Ureter (tissue), 1 donor: ENCODE measurements at places on chromosomes 16 and 17.

GRCh38 chr17:42026857-42027589 is 7.1 kb downstream of the NKIRAS2 start:
- DNase-seq: no peak

GRCh38 chr17:40909755-40910154 is 24.7 kb upstream of the KRT20 start:
- no peak for DNase-seq

DNA sequence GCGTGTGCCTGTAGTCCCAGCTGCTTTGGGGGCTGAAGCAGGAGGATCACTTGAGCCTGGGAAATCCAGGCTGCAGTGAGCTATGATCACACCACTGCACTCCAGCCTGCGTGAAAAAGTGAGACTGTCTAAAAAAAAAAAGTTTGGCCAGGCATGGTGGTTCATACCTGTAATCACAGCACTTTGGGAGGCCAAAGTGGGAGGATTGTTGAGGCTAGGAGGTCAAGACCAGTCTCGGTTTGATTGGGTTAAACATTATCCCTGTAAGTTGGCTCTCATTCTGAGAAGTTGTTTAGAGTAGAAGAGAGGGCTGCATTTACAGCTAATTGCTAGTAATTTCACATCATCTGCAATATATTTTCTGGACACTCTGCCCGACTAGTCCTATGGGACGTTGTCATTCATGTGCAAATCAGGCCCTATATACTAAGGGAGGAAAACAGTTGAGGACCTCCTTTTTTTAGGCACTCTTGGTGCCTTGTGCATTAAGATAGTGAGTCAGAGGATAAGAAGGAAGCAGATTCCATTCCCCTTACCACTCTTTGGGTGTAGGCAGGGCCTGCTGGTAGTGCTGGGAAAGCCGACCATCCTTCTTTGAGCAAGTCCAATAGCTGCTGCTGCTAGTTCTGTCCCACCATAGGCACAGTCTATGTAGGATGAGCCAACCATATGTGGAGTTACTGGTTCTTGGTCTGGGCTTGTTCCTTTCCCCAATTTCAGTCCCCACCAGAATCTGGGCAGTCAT is 18.7 kb downstream of the HMOX2 start:
- DNase-seq: no peak

DNA sequence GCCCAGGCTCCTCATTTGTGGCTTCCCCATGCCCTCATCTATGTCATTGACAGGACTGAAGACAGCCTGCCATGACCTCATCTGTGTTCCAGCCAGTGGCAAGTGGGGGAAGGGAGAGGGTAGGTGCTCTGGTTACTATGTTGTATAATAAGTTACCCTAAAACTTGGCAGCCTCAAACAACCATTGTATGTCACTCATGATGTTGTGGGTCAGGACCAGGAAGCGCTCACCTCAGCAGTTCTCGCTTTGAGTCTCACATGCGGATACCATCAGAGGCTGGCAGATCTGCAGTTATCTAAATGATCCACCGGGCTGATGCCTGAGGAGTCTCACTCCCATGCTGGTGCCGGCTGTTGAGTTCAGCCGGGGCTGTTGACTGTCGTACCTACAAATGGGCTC is 89.0 kb upstream of the TMEM97 start:
- DNase-seq: no peak

- DNase-seq: no peak
These were observed 9.7 kb upstream of the ANKS4B start for GRCh38 chr16:21223787-21224186.

DNA sequence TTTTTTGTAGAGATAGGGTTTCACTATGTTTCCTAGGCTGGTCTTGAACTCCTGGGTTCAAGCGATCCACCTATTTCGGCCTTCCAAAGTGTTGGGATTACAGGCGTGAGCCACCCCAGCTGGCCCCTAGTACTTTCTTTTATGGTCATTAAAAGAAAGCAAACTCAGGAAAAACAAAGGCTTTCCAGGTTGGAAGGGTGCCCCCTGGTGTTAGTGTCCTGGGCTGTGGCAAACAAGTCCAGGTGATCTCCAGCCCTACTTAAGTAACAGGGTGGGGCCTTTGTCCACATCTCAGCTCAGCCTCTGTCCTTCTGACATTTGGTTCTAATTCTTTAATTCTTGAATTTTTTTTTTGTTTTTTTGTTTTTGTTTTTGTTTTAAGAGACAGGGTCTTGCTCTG is 6.9 kb downstream of the IGFBP4 start:
- DNase-seq: no peak

DNA sequence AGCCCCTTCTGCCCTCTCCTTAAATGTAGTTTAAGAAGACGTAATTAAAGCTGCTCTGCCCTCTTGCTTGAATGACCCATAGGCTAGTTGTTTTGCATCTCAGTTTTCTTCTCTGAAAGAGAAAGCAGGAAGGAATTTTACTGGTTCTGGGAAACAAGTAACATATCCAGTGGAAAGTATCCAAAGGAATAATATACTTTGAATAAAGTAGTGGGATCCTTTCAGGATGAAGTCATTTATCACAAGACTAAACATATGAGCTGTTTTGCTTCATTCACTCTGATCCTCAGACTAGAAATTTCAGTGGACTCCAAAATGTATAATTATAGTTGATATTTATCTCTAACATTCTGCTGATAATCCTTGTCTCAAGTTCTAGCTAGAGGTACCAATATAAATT is 1297.6 kb upstream of the GOT2 start:
- no peak for DNase-seq

DNA sequence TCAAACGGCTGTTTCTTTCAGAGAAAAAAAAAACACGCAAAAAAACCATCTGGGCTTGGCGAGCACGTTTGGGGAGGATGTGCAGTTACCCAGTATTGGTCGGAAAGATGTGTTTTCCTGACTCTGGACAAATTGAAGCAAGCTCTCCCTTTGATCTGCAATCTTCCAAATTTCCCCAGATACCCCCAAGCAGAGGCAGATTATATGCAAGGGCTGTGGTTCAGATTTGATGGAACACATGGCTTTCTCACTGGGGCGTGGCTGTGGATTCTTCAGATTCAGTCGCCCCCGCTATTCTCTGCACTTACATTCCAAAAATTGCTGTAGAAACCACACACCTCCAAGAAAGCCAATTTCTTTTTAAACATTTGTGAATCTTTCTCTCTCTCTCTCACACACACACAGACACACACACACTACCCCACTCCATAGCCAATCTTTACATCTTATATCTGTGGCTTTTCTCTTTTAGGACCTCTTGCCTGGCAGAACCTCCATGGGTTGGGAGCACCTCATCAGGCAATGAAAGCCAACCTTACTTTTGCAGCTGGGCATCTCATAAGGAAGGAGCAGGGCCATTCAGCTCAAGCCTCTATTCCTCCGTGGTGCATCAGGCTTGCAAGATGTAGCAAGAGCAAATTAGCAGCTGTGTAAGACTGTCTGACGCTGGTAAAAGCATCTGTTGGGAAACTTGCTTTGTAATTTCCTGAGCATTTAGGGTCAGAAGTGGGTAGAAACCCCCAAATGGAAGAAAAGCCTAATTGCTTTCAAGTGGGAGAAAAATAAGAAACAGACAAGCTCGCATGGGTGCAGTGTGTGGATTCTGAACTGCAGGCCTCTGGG is 103.9 kb upstream of the FAM20A start:
- DNase-seq: no peak

- no peak for DNase-seq
These were observed 80.1 kb downstream of the CLEC16A start for GRCh38 chr16:11024333-11025053.

DNA sequence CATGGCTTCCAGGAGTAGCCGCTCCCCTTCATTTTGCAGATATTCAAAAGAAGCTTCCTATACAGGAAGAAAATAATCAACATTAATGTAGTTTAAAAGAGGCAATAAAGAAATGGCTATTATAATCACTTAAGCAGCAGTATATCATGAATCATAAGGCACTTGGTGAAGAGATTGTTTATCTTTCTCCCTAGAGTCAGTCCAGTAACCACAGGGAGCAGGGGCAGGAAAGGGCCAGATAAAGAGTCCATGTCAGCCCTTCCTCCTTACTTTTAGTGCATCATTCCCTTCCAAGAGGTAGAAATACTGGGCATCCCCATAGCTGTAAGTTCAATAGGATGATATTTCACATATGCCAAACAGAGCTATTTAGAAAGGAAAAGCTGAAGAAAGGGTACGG is 184.6 kb upstream of the C17orf78 start:
- DNase-seq: no peak

- DNase-seq: no peak
These were observed 1.3 kb downstream of the CCR10 start for GRCh38 chr17:42680331-42680808.
